NCI-H774 (cell line): ENCODE measurements at places on chromosomes 7 and 10.

- DNase-seq = no peak
Observed at GRCh38 chr10:132562916-132563456, 25.4 kb downstream of the INPP5A start.

GRCh38 chr7:1323178-1324027 lies 90.7 kb downstream of the UNCX start:
- DNase-seq = no peak

GRCh38 chr10:101896225-101896877 lies 52.8 kb upstream of the KCNIP2 start:
- DNase-seq = no peak

- no peak for DNase-seq
Observed at GRCh38 chr7:44287488-44288380, 37.7 kb downstream of the CAMK2B start.

- no peak for DNase-seq
Observed at GRCh38 chr10:69087590-69088470, at the start of gene SRGN. SRGN (plus strand) TSS chr10:69088103; CDS start chr10:69088158, 55 bp downstream.

DNA sequence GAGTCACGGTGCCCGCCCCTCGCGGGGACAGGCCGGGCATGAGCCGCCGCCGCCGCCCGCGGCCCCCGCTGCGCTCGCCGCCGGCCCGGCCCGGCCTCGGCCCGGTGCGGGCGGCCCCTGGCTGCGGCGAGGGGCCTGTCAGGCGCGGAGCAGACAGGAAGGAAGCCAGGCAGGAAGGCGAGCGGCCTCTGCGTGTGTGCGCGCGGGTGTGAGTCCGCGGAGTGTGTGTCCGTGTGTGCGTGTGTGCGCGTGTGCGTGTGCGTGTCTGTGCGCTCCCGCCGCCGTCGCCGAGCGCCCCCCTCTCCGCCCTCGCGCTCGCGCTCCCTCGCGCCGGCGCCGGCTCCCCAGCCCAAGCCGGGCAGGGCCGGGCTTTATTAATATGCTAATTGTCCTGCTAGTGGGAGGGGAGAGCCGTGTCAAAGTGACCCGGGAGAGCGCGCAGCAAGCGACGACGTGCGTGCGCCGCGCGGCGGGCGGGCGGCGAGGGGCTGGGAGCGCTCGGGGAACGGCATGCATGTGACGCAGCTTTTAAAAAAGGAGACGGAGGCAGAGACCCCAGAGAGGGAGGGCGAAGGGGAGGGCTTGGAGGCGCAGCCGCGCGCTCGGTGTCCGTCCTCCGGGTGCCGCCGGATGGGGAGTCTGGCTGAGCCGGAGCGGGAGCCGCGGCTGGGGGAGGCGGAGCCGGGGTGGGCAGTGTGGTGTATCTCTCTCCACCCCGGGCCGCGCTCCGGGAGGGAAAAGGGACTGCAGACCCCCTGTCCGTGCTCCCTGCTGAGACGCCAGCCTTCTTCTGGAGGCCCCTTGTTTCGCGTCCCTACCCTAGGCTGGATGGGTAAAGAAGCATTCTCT lies at the start of gene LDB1:
Gene LDB1, minus strand, starts transcription at position 227 of the 849 bp plus-strand sequence. CDS start 258 bp downstream, outside the sequence.
- peak; percentile 36 for DNase-seq

DNA sequence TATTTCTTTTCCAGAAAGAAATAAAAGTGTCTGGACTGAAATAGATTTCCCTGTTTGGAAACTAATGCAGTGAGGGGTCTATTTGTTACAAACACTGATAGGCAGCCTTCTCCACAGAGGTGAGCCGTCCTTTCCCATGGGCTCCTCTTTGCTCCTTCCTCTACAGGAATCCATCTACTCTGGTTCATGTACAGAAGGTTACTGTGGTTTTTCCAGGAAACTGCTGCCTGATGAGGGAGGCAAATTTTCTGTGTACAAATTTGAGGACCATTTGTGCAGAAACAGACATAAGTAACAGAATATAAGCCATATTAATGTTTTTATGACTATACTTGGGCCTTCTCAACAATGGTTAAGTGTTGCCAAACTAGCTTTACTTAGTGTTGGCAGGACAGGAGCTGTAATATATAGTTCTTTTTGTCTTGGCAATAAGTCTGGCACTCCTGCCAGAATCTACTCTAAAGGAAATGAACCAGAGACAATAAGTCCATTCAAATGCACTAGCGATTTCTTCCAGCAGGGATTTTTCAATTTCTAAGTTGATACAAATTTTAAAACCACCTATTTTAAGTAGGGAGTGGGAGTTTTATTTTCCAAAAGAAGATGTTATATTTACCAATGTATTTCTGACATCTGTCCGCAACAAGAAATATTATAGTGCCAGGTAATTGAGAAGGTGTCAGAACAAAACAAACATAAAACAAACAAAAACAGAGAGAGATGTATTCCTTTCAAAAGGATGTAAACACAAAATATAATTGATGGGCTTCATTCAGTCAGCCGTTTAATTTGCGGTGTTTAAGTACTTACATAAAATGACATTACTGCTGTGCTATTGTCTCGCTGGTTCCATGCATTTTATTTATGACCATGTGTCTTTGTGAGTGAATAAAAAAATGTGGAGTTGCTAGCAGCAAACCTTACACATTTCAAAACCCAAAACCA lies 91.0 kb upstream of the NFE2L3 start:
- peak; percentile 49 for DNase-seq

DNA sequence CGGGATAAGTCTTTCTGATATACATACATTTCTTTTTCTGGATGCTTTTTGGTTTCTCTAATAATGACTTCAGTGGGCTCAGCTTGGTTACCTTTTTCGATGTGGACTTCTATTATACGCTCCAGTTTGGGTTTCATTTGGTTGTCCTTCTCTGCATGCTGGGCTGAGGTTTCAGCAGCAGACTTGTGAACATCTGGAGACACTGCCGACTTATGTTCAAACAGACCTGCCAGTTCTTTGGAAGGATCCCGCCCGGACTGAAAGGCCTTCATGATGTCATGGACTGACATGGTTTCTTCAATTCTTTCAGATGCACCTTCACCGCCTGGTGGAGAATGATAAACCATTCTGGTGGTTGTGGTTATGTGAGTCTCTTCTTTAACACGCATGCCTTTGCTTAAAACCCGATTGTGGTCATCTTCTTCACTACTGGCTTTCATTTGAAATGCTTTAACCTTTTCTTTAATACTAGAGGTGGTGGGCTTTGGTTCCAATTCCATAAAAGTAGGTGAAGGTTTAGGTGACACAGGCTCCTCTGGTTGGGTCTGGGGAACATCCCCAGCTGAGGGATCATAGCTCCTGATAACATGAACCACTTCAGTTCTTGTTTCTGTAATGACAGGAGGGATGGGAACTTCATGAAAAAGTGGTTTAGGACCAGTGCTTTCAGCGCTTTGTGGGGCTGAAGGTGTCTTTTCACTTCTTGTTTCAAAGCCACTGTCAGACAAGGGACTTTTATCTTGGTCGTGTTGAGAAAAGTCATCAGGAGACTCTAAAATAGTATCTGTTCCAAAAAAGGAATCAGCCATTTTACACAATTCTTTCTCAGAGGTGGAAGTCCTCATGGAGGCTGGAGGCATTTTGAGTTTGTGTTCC lies 167.7 kb upstream of the CCDC6 start:
- DNase-seq = no peak

DNA sequence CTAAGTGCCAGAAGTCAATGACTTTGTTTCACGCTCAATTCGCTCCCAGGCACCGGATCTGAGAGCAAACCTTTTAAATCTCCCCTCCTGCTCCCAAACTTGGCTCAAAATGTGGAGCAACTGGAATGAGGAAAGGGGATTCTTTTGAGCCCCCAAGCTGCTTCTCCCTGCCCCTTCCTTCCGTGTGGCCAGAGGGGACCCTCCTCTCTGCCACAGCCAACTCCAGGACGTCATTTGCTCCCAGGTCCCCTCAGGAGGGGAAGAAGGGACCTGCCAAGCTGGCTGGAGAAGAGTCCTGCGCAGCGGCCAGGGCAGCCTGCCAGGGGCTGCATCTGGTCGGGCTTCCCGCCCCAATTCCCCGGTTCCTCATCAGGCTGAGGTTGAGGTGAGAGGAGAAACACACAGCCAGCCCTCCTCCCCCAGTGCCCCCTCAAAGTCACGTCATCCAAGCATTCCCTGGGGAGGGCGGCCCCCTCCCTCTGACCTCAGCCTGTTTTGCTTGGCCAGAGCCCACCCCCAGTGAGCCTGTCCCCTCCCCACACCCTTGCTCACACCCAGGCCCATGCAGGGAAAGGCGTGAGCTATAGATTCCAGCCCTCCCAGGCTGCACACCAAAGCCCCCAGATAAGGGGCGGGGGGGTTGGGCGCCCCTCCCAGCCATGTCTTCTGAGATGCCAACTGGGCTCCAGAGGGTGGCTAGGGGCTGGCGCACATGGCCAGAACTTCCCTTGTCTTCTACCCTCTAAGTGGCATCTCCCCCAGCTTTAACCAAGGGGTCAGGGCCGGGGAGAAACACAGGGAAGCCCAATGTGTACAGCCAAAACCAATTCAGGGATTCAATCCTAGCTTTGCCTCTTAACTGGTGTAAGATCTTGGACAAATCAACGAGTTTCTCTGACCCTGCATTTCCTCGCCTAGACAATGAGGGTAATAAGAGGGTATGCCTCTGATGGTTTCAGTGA lies 35.0 kb downstream of the SH3PXD2A start:
- no peak for DNase-seq

- DNase-seq = no peak
Observed at GRCh38 chr7:156897673-156898072, 4.7 kb upstream of the LMBR1 start.

GRCh38 chr7:41294556-41295454 lies 408.1 kb downstream of the INHBA start:
- DNase-seq = no peak

- DNase-seq = no peak
Observed at GRCh38 chr7:82713506-82713905, 269.9 kb upstream of the CACNA2D1 start.

DNA sequence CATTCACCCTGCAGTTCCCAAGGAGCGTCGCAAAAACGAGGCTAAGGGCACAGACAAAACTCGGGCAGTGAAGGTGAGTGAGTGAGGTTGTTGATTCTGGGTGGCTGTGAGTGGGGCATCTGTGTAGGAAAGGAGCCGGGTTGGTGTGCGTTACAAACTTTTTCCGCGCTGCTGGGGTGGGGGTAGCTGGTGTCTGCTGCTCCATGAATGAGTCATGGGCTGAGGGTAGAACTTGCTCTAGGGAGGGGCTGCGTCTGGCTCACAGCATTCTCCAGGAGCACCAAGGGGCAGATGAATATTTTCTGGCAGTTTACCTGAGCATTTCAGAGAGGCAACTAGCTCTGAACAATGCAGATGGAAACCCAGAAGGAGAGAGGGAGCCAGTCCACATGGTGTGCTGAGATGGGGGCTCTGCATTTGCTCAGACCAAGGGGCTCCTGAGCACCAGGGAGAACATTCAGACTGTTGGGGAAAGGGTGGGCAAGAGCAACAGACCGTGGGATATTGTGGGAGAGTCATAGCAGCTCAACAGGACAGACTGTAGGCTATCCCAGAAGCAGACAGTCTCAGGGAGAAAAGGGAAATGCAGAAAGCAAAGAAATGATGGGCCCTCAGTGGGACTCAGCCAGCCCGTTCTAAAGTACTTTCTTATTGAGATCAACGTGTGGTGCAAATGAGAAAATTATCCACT lies 18.8 kb downstream of the NOBOX start:
- DNase-seq = no peak

GRCh38 chr7:1243290-1243963 lies 10.8 kb downstream of the UNCX start:
- no peak for DNase-seq

DNA sequence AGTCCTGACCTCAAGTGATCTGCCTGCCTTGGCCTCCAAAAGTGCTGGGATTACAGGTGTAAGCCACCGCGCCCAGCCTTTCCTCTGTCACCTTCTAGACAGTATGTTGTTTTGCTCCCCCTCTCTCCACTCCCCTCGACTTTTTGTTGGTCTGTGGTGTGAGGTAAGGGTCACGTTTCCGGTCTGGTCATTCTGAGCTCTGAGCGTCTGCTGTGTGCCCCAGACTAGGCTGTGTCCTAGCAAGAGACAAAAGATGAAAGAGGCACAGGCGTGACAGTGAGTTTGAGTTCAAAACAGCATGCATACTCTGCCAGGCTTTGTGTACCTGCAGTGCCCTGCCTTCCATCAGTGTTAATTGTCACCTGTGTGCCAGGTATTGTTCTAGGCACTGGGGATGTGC lies 87.4 kb upstream of the PPIF start:
- DNase-seq = peak; percentile 20

DNA sequence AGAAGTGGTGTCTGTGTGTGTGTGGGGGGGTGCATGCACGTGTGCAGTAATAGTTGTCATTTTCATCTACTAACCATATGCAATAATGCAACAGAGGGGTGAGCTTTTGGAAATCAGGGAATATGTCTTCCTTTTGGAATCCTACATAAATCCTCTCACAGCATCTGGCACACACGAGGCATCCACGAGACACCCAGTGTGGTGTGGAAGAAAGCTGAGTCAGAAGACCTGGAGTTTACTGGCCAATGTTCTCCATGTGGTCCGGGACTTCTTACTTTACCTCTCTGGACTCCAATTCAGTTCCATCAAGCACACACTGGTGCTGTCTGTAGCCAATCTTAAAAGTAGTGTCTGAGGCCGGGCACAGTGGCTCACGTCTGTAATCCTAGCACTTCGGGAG lies 43.1 kb upstream of the C10orf90 start:
- DNase-seq = no peak

DNA sequence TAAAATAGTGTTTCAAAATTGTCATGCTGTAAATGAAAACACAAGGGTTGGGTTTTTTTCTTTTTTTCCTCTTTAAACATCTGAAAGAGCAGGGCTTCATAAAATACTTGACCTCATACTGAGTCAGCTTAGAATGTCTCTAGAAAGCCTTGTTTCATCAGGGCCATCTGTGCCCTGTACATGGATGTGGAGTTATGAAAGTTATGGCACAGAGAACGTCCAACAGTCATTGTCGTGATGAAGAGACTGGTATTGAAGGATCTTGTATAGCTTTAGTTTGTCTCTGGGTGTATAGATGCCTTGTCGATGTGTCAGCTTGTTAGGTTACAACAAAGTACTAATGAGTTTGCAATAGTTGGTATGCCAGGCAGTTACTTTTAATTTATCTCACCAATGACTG lies 127.3 kb downstream of the FAM204A start:
- no peak for DNase-seq

GRCh38 chr10:105138358-105138757 lies 497.3 kb downstream of the SORCS3 start:
- DNase-seq = no peak

GRCh38 chr7:3899559-3899991 lies 598.5 kb downstream of the SDK1 start:
- DNase-seq = no peak

DNA sequence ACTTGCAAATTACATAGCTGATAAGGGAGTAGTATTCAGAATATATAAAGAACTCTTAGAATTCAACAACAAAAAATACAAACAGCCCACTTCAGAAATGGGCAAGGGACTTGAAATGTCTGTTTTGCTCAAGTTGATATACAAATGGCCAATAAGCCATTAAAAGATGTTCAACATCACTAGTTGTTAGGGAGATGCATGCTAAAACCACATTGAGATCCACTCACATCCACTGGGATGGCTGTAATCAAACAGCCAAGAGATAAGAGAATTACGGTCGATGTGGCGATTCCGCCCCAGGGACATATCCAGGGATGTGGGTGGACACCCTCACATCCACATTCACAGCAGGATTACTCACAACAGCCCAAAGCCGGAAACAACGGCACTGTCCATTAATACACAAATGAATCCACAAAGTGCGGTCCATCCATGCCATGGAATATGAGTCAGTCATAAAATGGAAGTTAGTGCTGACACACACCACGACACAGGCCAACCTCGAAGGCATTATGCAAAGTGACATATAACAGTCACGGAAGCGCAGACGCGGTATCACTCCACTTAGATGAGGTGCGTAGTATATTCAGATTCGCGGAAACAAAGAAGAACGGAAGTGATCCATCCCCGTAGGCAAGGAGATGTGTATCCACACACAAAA lies 227.8 kb downstream of the DNAJB6 start:
- no peak for DNase-seq
